ENCODE measurements at places on chromosomes 13 and 19.

DNA sequence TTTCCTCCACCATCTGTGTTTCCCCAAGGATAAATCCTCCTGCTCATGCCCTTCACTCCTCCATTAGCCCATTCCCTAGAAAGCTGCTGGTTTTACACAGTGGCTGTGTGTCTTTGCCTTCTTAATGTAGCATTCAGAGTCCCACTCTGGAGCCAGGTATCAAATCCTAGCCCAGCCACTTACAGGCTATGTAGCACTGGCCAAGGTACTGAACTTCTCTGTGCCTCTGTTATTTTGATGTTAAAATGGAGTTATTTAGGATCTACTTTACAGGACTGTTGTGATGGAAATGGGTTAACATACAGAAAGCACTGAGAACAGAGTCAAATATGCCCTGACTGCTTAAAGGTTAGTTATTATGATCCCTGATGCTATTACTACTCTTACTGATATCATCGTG is 1.5 kb upstream of the ZSCAN4 start:
- no peak for DNase-seq

DNA sequence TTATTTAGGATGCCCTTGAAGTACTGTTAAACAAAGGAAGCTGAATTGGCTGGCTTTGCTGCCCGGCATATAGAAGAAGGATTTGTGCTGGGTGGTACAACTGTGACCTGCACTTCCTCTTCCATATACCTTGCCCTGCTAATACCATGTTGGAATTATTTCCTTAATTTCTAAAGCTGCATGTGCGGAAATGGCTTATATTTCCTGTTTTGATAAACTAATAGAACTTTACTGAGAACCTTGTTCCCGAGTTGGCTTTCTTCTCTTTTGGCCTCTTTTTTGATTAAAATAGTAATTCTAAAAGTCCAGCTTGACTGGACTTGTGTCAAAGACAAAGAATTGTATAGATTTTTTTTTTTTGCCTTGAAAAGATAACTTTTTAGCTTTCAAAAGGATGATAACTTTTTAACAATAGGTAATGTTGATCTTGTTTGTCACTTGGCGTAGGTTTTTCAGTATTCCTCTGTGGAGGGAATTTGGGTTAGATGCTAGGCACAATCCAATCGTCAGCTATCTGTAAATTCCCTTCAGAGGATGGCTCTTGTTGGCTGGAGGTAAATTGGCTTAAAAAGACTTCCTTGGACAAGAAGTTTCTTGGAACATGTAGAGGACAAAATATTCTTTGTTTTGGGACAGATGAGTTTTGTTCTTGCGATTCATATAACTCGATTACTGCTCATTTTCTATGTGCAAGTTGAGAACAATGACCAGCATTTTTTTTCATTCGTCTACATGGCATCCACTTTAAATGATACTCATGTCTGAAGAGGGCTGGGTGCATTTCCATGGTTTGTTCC is 41.4 kb downstream of the COL4A2 start:
- DNase-seq, result no peak

GRCh38 chr19:48501494-48502349 is 9.9 kb downstream of the LMTK3 start:
- DNase-seq, result no peak

DNA sequence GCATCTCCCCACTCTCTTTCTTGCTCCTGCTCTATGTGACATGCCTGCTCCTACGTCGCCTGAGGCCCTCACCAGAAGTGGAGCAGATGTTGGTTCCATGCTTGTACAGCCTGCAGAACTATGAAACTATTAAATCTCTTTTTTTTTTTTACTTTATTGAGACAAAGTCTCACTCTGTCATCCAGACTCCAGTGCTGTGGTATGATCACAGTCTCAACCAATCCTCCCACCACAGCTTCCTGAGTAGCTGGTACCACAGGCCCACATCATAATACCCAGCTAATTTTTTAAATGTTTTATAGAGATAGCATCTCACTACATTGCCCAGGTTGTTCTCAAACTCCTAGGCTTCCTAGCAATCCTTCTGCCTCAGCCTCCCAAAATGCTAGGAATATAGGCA is 1067.7 kb downstream of the PCDH9 start:
- DNase-seq, result no peak

DNA sequence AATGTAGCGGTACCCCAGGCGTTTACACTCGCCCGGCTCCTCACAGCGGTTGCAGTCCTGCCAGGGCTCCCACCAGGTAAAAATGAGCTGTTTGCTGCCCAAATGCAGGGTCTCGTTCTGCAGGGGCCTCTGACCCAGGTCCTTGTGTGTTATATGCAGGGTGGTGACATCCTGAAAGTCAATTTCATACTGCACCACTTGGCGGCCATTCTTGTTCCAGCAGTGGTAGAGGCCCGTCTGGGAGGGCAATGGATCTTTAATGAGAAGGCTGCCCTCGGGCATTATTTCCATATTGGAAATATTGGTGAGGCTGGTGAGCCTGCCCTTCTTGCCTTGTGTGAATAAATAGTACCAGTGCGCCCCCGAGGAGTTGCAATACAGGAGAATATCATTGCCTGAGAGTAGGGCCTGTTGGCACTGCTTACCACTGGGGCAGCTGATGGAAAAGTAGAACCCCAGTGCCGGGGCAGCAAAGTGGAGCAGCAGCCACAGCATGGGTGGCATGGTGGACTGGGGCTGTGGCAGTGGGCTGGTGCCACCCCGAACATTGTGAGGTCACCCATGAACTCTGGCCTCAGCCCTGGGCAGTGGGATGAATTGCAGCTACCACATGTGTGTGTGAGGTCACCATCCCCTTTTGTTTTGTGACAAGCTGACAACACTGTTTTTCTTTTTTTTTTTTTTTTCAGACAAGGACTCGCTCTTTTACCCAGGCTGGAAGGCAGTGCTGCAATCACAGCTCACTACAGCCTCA is at the start of gene FAM187B:
Gene FAM187B, minus strand, starts transcription at position 563 of the 754 bp plus-strand sequence. Its CDS starts 59 bp downstream, at position 504.
- no peak for DNase-seq

- DNase-seq, result no peak
Observed at GRCh38 chr19:19025861-19026260, 7.5 kb downstream of the SUGP2 start.

DNA sequence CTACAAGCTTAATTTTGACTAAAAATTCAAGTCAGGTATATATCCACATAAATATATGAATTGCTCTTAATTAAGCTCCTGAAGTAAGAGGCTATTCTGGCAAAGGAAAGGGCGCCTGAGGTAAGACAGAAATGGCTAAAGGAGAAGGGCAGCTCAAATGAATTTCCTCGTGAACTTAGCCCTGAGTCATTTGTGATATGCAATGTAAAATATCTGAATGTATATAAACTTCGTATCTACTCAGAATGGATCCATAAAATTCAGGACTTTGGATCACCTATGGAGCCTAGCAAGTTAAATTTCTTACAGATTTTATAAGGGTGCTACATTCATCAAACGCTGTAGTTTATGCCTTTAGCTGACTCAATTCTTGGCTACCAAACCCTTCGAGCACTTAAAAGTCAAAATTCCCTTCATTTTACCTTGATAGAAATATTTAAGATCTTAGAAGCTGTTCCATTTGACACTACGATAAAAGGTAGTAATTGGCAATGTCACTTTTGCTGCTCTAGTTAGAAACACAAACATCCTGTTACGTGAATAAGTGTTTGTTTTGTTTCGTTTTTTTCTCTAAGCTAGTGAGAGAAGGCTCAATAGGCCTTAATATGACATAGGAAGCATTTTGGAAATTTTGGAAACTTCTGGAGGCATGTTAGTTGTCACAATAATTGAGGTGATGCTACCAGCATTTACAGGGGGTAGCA is 69.2 kb downstream of the DIAPH3 start:
- no peak for DNase-seq

GRCh38 chr13:58882516-58882915 is 1251.0 kb downstream of the PCDH17 start:
- DNase-seq, result no peak

DNA sequence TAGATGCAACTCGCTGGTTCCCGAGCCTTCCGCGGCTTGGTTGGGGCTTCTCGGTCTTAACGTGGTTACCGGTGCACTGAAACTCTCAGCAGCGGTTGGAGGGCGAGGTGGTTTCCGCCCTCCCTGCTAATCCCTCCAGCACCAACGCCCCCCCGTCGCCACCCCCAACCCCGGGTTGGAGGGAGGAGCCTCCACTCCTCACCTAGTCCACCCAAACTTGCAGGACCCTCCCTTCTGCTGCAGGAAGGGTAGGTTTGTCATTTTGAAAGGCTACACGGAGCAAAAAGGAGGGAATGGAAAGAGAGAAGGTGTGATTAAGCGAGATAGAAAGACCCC is 465.0 kb downstream of the ITGBL1 start:
- DNase-seq, result no peak

GRCh38 chr13:30398601-30399072 is 23.7 kb upstream of the UBE2L5 start:
- no peak for DNase-seq

GRCh38 chr19:15122331-15123030 is 15.3 kb downstream of the SYDE1 start:
- no peak for DNase-seq

GRCh38 chr13:56198350-56198749 is 942.4 kb upstream of the PRR20A start:
- no peak for DNase-seq

DNA sequence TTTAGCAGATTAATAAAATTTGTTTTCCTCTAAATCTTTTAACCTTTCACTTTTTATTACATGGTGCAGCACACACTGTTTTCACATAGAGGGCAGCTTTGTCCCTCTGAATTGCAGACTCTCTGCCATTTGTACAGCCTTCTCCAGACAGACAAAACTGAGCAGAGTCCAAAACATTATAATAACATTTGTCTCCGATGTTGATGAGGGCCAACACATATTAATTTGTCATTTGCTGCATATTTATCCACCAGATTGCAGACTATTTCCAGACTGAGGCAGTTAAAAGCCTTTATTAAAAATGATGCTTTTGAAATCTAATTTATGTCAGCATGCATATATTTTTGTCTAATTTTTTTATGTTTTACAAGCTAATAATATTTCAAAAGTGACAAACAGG is 1251.9 kb upstream of the SLC10A2 start:
- no peak for DNase-seq

- no peak for DNase-seq
Observed at GRCh38 chr13:75489502-75490263, 7.7 kb upstream of the TBC1D4 start.

GRCh38 chr13:59303433-59303832 is 860.3 kb downstream of the DIAPH3 start:
- no peak for DNase-seq

DNA sequence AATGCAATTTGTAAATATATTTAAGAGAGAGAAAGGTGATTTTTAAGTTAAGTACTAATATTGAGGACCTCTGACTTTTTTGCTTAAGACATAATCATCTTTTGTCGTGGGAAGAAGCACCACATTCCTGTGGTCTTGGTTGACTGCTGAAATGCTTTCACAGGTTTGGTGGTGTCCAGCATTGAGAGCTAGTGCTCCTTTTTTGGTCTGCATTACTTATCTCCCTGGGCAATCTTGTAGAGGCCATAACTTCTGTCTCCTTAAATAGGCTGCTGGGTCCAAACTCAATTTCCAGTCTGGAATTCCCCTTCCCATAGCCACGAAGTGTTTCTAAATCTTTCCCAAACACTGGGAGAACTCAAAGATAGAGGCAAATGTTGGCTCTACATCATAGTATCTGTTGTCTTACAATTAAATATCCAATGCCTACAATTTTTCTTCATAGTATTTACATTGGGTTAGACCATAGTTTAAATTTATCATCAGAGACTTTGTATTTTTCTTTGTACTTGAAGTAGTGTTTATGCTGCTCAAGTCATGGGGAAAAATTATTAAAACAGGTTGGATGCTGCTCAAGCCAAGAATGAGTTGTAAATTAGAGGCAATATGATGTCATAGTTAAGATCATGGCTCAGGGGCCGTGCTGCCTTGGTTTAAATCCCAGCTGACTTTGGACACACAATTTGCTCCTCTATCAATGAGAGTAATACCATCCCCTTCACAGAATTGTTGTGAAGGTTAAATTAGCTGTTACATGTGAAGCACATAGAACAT is 105.6 kb downstream of the POSTN start:
- no peak for DNase-seq

DNA sequence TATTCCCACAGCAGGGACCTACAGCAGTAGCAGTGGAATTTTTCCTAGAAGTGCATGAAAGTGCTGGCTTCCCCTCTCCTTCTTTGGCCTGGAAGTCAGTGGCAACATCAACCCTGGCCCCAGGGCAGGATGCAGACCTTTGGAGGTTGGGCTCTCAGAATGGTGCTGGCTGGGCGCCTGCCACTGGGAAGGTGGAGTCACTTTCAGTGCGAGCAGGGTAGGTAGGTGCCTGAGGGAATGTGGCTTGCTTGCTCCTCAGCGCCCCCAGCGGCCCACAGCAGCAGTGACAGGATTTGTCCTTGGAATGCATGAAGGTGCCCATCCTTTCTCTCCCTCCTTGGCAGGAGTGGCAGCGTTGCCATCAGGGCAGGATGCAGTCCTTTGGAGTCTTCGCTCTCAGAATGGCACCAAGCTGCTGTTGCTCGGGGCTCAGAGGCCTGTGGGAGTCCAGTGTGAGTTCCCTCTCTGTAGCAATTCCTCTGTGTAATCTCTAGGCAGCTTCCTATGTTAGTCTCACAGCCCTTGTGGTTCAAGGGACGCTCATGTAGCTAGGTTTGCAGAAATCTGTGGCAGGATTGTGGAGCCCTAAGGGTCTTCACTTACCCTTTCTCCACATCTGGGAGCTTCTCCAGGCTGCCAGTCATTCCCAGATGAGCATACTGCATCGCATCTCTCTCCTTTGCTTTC is 354.4 kb upstream of the DACH1 start:
- DNase-seq, result no peak

- no peak for DNase-seq
Observed at GRCh38 chr19:16836115-16837034, 7.2 kb downstream of the SIN3B start.

GRCh38 chr19:17109962-17110598 is 34.5 kb downstream of the MYO9B start:
- DNase-seq, result peak; percentile 88

- no peak for DNase-seq
Observed at GRCh38 chr13:110705356-110705825, 525 bp downstream of the CARS2 start.

DNA sequence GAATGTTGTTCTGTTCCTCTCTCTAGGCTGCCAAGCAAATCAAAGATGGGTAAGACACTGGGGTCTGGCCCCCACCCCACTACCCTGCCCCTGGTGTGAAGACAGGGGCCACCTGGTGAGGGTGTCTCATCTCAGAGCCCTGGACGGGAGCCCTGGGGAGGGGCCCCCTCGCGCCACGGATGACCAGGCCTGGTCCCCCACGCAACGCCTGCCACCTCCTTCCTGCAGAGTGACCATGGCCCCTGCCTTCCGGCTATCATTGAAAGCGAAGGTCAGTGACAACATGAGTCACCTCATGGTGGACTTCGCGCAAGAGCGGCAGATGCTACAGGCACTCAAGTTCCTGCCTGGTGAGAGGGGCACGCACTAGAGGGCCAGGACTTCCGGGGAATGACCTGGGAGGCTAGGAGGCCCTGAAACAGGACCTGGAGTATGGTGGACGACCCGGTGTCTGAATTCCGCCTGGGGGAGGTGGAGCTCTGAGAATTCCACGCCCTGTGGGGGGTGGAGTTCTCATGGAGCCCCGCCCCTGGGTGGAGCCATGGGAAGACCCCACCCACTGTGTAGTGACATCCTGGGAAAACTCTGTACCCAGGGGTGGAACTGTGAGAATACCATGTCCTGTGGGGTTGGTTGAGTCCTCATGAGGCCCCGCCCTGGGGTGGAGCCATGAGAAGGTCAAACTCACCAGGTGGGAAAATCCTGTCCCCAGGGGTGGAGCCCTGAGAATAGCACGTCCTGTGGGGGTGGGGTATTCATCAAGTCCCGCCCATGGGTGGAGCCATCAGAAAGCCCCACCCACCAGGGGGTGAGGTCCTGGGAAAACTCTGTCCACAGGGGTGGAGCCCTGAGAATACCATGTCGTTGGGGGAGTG is 6.1 kb downstream of the FSD1 start:
- DNase-seq, result no peak

Data from Right ventricle myocardium inferior (tissue), 1 donor.